SHP77 treated with DMSO at 0.1 percent for 48 hours (cell line): ENCODE measurements at places on chromosomes 6 and 20.

GRCh38 chr6:133623065-133623464 is 265.8 kb upstream of the TCF21 start:
- no peak for DNase-seq

GRCh38 chr20:35837577-35838195 is 65.9 kb downstream of the PHF20 start:
- no peak for DNase-seq

GRCh38 chr20:53678315-53678989 is 84.8 kb upstream of the ZNF217 start:
- DNase-seq, result no peak

- no peak for DNase-seq
Observed at GRCh38 chr6:89400912-89401399, 11.1 kb downstream of the RRAGD start.

DNA sequence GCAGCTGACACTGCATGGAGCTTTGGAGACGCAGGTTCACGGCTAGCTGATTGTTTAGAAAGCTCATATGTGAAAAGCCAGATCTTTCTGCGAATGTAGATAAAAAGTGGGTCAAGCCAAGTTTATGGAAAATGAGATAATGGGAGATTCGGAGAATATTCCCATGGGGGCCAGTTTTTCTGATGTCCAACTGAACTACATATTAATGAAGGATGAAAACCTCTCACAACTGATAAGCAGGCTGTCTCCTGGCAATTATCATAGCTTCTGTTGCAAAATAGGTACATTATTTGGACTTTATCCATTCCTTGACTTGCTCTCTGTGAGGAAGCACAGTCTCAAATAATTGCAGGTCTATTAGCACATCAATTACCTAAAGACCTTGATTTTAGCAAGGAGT is 21.1 kb downstream of the HDGFL1 start:
- DNase-seq, result no peak

GRCh38 chr6:82651845-82652335 is 288.3 kb downstream of the TPBG start:
- no peak for DNase-seq

GRCh38 chr6:107816818-107817217 is 7.3 kb downstream of the SCML4 start:
- no peak for DNase-seq

GRCh38 chr6:354631-355280 is 36.8 kb upstream of the IRF4 start:
- DNase-seq, result no peak

DNA sequence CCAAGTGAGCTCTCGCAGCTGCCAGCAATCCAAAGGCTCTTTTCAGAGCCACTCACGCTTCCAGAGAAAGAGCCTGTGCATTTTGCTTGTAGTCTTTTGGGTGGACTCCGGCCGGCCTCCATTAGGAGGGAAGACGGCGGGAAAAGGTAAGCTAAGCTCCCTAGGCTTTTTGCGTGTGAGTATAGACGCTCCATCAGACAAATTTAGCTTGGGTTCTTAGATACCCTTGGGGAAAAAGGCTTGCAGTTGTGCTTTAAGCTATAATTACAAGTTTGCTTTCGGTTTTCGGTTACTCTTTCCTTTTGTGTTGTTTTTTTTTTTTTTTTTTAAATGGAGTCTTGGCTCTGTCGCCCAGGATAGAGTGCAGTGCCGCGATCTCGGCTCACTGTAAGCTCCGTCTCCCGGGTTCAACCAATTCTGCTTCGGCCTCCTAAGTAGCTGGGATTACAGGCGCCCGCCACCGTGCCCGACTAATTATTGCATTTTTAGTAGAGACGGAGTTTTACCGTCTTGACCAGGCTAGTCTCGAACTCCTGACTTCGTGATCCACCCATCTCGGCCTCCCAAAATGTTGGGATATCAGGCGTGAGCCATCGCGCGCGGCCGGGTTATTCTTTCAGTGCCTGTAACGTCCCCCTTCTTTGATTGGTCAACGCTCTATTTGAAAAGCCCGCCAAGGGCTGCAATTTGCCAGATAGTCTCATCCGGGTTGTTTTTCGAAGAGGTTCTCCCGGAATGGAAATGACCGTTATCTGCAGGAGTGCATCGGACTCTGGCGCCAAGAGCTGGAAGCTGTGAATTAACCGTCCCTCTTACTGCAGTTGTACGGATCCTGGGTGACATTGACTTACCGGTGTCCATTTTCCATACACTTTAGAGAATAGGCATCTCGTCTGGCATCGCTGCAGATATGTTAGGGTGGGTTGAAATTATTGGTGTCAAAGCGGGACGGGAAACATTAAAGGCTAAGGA is 18.1 kb downstream of the OR2B2 start:
- no peak for DNase-seq

- no peak for DNase-seq
Observed at GRCh38 chr6:119609865-119610264, 260.3 kb upstream of the MAN1A1 start.

DNA sequence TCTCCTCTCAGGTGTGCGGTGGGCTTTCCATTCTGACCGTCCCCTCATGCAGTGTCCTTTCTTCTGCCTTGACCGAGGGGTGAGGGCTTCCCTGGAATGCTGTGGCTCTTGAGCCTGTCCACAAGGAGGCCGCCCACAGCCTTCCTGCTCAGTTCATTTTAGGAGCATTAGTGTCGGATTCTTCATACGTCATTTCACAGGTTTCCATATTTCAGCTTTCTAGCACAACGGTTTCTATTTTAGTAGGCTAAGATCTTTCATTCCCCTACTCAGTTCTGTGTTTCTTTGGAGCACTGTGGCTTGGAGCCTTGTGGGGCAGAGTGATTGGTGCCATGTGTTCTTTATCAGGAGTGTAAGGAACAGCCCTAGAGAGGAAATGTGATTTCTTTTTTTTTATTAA is 5.5 kb downstream of the PPP1R3G start:
- DNase-seq, result no peak

DNA sequence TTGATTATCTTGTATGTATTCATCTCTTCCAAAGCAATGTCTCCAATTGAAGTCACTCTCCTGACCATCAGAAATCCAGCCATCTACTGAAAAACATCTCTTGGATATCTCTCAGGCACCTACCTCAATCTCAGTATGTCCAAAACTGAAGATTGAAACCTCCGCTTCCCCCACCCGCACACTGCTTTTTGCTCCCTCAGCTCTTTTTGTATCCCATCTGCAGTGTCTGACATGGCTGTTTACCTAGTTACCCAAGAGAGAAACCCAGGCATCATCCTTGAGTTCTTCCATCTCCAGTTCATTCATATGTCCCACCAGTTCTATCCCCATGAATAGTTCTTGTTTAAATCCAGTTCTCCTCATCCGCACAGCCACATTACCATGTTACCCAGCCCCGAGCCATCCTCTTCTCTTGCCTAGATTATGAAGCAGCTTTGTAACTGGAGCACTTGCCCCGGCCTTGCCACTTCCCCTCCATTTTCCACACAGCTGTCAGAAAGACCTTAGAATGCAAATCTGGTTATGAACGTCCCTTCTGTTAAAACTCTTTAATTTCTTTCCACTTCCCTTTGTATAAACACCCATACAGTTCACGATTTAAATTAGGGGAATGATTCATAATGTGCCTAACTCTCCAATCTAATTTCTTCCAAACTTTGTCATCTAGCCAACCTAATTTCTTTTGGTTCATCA is 40.5 kb upstream of the GCLC start:
- DNase-seq, result no peak

- no peak for DNase-seq
Observed at GRCh38 chr6:25287941-25288340, 8.8 kb downstream of the CARMIL1 start.

- no peak for DNase-seq
Observed at GRCh38 chr6:92114091-92114675, 1305.2 kb downstream of the EPHA7 start.
